H9 (cell line): ENCODE measurements at places on chromosomes 6 and 20. TPM values are rescaled to one million over a fixed set of nuclear protein-coding genes. Genes with fewer than 3 reads are reported as not detected.
A peak's percentile ranks its signal among the peaks of the same experiment; 100 is the strongest.

DNA sequence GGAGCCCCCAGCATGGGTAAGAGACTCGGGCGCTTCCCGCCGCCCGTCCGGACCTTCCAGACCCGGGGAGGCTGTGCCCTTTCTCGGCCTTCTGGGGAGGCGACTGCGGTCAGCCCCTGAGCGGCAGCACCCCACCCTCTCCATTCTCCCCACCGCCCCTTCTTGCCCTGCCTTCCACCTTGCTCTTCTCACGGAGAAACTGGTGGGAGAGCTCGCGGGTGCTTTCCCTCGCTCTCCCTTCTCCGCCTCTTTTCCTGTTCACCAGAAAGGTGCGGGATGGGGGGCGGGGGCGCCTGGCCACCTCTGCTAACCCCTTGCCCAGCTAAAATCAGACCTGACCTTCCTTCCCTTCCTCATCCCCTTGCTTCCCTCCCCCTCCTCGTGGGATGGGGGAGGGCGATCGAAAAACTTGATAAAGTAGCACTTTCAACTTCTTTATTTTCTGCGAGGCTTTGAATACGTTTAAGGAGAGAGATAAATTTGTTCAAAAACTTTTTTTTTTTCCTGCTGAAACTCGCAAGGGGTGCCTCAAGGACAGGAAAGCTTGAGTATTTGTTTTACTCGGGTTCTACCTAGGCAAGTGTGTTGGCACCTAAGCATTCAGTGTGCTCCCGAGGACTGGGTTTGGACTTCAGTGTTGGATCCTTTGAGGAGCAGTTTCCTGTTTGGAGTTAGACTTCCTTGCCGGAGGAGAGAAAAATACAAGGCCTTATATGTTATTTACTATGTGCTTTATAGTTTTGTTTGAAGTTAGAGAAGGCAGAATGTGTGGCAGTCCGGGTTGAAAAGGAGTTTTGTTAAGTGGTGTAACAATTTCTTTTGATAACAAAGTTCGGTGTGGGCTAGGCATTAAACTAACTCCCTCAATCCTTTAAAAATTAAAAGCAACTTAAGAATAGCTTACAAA lies 897 bp downstream of the CD2AP start:
- H3K27me3 ChIP-seq, result no peaks in the 10 kb centered on the region
- peak overlapping the region; percentile 76 for H3K27ac ChIP-seq
- no peak for DNase-seq

GRCh38 chr6:11364971-11365397 lies 132.5 kb upstream of the NEDD9 start:
- H3K4me3 ChIP-seq, result no peak overlapping the region
- no peaks in the 10 kb centered on the region for H3K36me3 ChIP-seq
- no peak for DNase-seq
- no peak overlapping the region for H3K27ac ChIP-seq

DNA sequence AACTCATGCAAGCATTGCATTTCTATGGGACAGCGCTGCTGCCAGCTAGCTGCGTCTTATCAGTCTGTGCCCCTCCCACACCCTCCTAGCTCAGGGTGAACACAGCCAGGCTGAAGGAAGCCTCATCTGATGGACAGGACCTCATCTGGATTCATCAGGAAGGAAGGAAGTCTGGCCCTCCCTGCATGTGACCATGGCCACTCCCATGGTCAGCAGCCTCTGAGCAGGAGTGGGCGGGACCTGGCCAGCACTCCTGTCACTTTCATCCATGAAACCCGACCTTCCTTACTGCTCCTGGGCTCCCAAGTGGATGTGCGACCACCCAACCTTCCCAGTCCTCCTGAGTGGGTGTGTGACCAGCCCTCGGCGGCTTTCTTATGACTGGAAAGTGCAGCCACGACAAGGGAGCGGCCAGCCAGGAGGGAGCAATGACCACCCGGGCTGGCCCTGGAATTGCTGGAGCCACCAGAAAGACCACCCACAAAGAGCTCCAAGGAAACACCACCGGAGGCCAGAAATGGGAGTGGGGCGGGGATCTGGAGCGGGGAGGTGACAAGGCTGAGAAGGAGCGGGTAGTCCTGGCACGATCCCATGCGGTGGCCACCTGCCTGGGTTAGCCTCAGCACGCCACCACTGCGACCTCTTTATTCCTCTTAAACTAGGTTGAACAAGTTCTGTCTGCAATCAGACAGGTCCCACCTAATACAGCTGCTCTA lies 241.2 kb downstream of the TTLL2 start:
- H3K4me1 ChIP-seq, result no peaks in the 10 kb centered on the region; the same call in 1 of the 2 replicates
- H3K27ac ChIP-seq, result no peak overlapping the region
- H3K27me3 ChIP-seq, result no peaks in the 10 kb centered on the region

The MAD2L1BP gene
- 46.3 and 47.6 TPM in 2 replicates for total RNA-seq
